ENCODE measurements at places on chromosomes 6 and 20. TPM values are rescaled to one million over a fixed set of nuclear protein-coding genes. Genes with fewer than 3 reads are reported as not detected.

PLEKHG1 gene
- total RNA-seq, result 3.7 TPM

BTNL2 gene
- not detected for total RNA-seq

IMPG1 gene
- not detected for total RNA-seq

TFEB gene
- total RNA-seq, result 6.8 TPM

ECT2L gene
- under 0.01 TPM for total RNA-seq

HTR1B gene
- total RNA-seq, result under 0.01 TPM

PLAGL1 gene
- total RNA-seq, result 35.2 TPM

Measured in fibroblast of the aortic adventitia (primary cell).